ENCODE measurements at places on chromosomes 7 and 10. TPM values are rescaled to one million over a fixed set of nuclear protein-coding genes. Genes with fewer than 3 reads are reported as not detected.

DNA sequence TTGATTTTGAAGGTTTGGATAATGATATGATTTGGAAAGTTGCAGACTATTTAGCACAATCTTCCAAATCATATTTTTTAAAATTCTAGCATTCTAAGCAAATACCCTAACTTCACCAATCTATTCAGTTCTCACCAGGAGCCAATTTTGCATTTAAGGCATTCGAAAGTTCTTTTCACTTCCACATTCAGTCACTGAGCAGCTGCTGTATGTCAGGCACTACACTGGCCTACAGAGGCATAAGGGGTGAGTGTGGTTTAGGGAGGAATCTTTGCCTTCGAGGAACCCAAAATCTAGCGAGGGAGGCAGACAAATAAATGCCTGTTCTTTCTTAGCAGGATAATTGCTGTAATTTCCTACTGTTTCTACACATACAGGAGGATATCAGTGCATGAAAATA is 10.7 kb upstream of the UCN3 start:
- DNase-seq = no peak
- H3K27me3 ChIP-seq = no peaks in the 10 kb centered on the region
- H3K4me3 ChIP-seq = no peak overlapping the region
- no peak overlapping the region for H3K27ac ChIP-seq

DNA sequence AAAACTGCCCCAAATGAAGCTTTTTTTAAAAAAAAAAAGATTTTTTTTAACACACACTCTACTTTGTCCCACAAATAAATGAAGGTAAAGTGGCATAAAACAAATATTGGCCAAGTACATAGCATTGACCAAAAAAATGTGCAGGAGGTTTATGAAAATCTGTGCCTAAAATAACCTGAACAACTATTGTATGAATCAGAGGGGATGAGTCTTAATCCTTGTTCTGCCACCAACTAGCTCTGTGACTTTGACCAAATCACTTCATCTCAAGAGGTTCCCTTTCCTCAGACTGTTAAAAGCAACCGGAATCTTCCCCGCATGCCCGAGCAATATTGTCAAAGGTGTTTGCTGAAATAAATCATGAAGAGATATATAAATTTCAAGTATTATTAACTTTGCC is 150.4 kb upstream of the NEBL start:
- no peaks in the 10 kb centered on the region for H3K4me1 ChIP-seq
- H3K27me3 ChIP-seq = no peaks in the 10 kb centered on the region
- no peak overlapping the region for H3K4me3 ChIP-seq
- no peak for DNase-seq

DNA sequence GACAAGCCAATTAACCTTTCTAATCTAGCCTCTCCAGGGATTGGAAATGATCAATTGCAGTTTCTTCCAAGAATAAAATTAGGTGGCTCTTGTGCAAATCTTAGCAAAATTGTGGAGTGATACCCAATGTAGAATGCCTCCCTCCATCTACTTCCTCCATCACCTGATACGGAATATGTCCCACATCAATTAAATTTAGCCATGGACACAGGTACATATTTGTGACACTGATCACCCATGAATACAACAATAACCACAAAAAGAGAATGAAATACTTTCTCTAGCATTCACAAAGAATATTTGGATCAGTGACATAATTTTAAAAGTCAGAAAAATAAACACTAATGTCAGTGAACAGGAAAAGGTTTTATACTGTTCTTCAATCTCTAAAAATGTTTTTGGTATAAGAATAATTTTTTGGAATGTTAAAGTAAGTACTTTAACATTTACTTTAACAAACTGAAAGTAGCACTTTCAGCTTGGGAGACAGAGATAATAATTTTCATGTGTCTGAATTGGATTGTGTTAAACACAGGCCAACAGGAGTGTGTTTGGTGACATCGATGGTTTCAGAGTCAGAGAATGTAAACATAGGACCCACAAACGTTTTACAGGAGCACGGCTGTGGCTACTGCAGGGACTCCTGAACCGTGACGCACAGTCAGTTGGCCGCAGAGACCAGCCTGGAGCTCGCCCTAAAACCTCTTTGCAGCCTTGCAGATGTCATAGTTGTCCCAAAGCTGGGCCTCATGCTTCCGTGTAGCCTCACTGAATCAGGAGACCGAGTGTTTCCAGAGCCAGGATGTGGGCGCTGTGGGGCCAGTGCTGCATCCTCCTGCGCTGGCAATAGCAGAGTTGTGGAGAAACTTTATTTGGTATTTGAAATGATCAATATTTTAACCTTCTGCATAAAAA is 7.2 kb downstream of the RBM20 start:
- H3K4me1 ChIP-seq = peaks cover 4% of the 10 kb centered on the region
- no peak overlapping the region for H3K4me3 ChIP-seq
- peaks cover 4% of the 10 kb centered on the region for H3K27me3 ChIP-seq
- peak; percentile 30 for DNase-seq

- DNase-seq = no peak
- no peak overlapping the region for H3K27ac ChIP-seq
- H3K36me3 ChIP-seq = no peaks in the 10 kb centered on the region
Measured at GRCh38 chr7:102125127-102125596, 161.5 kb upstream of the SH2B2 start.

DNA sequence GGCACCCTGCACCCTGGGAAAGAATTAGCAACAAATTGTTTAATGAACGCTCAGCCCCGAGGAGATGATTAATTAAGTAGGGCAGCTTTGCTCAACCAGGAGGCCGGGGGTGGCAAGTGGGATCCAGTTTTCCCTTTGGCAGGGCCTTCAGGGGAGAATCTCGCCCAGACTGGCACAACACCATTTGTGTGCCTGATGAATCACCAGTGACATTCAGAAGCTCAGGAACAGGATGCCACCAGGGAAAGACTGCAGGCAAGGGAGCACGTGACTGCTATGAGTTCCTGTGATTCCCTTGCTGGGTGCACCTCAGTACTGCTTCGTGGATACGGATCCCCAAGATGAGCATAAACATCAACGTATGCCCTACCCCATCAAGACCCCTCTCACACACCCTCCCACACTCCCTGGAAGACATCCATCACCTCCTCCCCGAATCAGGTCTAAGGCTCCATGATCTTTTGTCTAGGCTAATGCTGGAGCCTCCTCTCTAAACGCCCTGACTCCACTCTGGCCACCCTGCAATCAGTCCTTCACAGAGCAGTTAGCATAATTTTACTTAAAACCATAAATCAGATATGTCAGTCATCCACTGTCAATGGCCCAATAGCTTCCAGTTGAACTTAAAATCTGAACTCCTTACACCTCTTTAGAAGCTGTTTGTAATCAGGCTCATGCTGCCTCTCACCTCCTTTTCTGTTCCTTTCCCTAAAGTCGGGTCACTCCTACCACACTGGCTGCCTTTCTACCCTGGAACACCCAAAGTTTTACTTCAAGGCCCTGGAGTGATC is 109.2 kb upstream of the AGK start:
- no peaks in the 10 kb centered on the region for H3K4me1 ChIP-seq
- no peaks in the 10 kb centered on the region for H3K36me3 ChIP-seq
- DNase-seq = no peak
- no peaks in the 10 kb centered on the region for H3K27me3 ChIP-seq
- no peak overlapping the region for H3K27ac ChIP-seq

- H3K4me1 ChIP-seq = no peaks in the 10 kb centered on the region
- H3K4me3 ChIP-seq = no peak overlapping the region
- H3K36me3 ChIP-seq = no peaks in the 10 kb centered on the region
Measured at GRCh38 chr10:97149079-97149531, 36.7 kb downstream of the SLIT1 start.

- no peak overlapping the region for H3K27ac ChIP-seq
- H3K4me3 ChIP-seq = no peak overlapping the region
- no peaks in the 10 kb centered on the region for H3K27me3 ChIP-seq
- DNase-seq = no peak
- H3K4me1 ChIP-seq = no peaks in the 10 kb centered on the region
Measured at GRCh38 chr7:137399827-137400823, 56.6 kb upstream of the PTN start.

DNA sequence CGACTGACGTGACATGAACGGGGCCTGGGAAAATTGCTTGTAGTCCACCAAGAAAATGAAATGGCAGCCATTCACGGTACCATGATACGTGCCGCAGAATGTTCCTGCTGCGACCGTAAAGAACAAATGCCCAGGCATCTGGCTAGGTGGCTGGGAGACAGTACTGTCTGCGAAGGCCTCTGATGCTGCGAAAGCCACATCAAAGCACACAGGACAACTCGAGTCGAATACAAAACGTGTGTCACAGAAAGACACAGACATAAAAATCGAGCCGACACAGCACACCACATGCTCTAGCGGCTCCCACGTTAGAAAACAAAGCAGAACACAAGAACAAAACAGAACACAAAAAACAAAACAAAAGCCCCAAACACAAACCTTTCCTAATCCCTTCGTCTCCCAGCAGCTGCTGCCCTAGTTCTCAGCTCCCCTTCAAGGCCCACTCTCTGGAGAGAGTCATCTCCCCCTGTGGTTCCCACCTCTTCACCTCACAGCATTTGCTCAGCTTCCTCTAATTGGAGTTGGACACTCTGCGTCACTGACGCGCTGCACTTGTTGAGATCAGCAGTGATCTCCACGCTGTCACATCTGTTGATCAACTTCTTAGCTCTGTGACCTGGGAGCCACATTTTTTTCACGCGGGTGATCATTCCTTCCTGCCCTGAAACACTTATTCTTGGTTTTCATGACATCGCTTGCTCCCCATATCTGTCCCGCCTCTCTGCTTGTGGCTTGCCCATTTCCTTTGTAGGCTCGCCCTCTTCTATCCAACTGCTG is 112.2 kb downstream of the CLEC2L start:
- H3K27me3 ChIP-seq = no peaks in the 10 kb centered on the region
- no peak overlapping the region for H3K4me3 ChIP-seq
- peaks cover 28% of the 10 kb centered on the region for H3K4me1 ChIP-seq
- DNase-seq = peak; percentile 78

DNA sequence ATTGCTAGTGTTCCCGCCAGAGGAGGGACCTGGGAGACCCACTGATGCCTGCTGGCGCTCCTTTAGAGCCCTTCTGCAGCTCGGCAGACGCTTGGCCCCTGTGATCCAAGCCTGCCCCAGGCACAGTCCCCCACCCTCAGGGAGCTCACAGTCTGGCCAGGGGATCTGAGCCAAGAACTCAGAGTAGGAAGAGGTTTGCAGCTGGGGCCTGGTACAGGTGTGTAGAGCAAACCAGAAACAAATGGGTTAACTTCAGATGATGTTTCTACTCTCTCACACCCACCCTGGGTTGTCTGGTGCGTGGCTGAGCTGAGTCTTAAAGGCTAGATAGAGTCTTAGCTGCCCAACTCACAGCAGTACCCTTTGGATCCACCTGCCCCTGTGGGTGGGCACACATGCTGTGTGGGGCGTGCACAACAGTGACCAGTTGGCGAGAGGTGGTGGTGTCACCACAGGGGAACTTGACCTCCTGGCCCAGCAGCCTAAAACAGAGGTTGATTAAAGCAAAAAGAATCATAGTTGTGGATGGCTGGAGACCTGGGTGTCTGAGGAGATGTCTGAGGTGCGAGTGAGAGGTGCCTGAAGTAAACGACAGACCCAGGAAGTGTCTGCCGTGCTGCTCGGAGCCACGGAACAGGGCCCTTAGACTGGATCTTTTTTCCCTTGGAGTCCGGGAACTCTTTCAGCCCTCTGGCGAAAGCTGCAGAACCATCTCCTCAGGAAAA is 31.2 kb upstream of the SRGN start:
- H3K4me3 ChIP-seq = no peak overlapping the region
- no peaks in the 10 kb centered on the region for H3K36me3 ChIP-seq
- peak overlapping the region; percentile 72 for H3K27ac ChIP-seq

DNA sequence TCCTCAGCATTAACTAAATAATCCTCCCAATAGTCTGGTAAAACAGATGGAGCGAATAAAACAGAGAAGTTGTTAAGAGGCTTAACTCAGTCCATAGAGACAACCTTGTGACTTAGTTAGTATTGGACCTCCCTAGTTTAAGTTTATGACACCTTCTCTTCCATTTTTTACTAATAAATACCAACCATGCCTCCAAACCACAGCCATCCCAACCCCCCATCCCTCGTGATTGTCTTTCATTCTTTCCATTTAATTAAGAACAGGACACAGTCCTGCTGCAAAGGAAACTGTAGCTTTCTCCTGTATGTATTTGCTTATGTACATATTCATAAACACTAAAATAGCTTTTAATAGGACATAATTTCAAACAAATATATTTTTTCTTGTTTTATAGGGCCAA is 238.2 kb downstream of the SEMA3D start:
- H3K4me3 ChIP-seq = no peak overlapping the region
- DNase-seq = no peak
- H3K4me1 ChIP-seq = no peaks in the 10 kb centered on the region
- no peak overlapping the region for H3K27ac ChIP-seq
- no peaks in the 10 kb centered on the region for H3K36me3 ChIP-seq
- no peaks in the 10 kb centered on the region for H3K27me3 ChIP-seq

DNA sequence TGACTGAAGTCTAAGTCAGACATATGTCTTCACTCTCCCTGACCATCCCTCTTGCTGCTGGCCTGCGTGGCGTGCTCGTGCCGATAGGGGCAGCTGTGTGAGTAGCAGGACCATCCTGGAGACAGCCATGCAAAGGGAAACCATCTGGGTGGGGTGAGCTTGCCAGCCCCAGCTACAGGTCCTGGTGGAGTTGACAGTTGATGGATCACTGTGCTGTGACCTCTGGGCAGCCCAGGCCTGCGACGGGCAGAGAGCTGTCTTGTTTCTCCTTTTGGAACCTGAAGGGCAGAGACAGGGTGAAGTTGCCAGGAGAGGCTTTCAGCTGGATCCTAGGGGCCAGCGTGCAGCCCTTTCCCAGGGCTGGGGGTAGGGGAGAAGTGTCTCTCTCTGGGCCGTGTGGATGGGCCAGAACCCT is 44.7 kb downstream of the GRK5 start:
- H3K4me3 ChIP-seq = no peak overlapping the region
- no peaks in the 10 kb centered on the region for H3K36me3 ChIP-seq
- no peak overlapping the region for H3K27ac ChIP-seq
- no peaks in the 10 kb centered on the region for H3K27me3 ChIP-seq
- no peak for DNase-seq

DNA sequence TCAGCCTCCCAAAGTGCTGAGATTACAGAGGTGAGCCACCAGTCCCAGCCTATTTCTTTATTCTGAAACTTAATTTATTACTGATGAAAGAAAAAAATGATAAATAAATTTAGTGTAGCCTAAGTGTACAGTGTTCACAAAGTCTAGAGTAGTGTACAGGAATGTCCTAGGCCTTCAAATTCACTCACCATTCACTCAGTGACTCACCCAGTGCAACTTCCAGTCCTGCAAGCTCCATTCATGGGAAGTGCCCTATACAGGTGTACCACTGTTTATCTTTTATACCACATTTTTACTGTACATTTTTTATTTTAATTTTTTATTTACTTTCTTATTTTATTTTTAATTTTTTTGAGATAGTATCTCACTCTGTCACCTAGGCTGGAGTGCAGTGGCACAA is 12.2 kb downstream of the MRLN start:
- H3K4me3 ChIP-seq = no peak overlapping the region
- no peaks in the 10 kb centered on the region for H3K36me3 ChIP-seq
- H3K4me1 ChIP-seq = no peaks in the 10 kb centered on the region
- H3K27ac ChIP-seq = no peak overlapping the region
- no peak for DNase-seq
- H3K27me3 ChIP-seq = no peaks in the 10 kb centered on the region

The NPSR1 gene
- not detected for total RNA-seq

The NUP42 gene
- total RNA-seq = 41.6 TPM

All from natural killer cell (primary cell).